Ascending aorta (tissue), 2 donors: ENCODE measurements at places on chromosomes 12 and 14. TPM values are rescaled to one million over a fixed set of nuclear protein-coding genes. Genes with fewer than 3 reads are reported as not detected.

GRCh38 chr12:49368240-49368600 is 958 bp downstream of the SPATS2 start:
- DNase-seq, result no peak

GRCh38 chr14:96502621-96503305 is 581 bp downstream of the PAPOLA start:
- peak; percentile 77 for DNase-seq

GRCh38 chr12:95582230-95583058 is 31.2 kb upstream of the USP44 start:
- DNase-seq, result no peak

DNA sequence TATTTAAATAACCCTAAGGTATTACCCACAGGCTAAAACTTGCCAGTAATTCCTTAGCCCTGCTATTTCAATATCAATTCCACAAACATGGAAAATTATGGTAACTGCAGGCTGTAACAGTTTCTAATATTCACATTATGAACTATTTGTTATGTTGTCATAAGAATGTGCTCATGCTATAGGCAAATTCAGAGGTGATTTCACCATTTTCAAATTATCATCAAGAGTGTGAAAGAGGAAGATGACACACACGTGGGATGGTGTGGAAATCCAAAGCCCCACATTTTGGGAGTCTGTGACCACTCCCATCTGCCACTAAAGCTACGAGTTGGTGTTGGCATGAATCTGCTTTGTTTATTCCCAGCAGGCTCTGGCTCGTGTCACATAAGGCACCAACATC is 5.9 kb upstream of the MYO1A start:
- DNase-seq, result no peak

The PLXNC1 gene
- total RNA-seq, result 1.8 TPM
